ENCODE measurements at places on chromosomes 16 and 17. TPM values are rescaled to one million over a fixed set of nuclear protein-coding genes. Genes with fewer than 3 reads are reported as not detected.

DNA sequence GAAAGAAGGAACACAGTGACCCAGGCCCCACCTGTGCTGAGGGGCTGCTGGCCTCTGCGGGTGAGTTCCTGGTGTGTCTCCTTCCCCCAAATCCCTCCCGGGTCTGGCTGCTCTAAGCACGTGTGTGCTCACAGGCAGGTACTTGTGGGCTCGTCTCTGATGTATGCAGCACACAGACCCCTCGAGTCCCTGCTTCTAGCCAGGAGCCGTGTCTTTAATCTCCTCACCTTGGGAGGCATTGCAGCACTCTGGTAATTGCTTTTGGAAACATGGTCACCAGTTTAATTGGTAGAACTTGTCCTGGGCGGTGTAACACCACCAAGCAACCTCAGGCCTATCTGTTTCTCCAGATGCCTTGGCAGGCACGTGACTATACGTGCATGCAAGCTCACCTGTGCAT lies 8.8 kb upstream of the RPL38 start:
- no peak for DNase-seq

DNA sequence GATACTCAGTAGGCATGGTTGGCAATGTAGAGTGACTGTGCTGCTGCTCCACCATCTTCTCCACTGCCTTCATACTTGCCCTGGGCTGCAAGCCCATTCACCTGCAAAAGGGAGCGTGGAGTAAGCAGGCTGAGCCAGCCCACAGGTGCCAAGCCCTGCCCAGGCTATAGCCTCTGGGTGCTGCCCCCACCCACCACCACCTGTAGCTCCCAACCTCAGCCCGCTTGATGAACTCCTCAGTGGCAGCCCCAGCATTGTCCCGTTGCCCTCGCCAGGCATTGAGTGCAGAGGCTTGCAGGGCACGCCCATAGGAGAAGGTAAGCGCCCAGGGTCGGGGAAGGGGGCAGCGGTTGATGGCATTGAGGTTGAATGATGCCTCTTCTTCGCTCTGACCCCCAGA lies 2.2 kb upstream of the PIGS start:
- no peak for DNase-seq

NPTX1 gene
- total RNA-seq, result 3.5 TPM

DNA sequence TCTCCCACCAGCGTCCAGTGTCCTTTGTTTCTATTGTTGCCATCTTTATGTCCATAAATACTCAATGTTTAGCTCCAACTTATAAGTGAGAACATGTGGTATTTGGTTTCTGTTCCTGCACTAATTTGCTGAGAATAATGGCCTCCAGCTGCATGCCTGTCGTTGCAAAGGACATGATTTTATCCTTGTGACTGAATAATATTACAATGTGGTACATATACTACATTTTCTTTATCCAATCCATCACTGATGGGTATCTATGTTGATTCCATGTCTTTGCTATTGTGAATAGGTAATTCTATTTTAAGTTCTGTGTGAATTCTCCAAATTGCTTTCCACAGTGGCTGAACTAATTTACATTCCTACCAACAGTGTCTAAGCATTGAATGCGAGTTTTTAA lies 578.6 kb upstream of the CA10 start:
- no peak for DNase-seq

ZNF771 gene
- total RNA-seq, result 9.4 TPM

TERB1 gene
- not detected for total RNA-seq

SPNS2 gene
- total RNA-seq, result 47.0 TPM

DNA sequence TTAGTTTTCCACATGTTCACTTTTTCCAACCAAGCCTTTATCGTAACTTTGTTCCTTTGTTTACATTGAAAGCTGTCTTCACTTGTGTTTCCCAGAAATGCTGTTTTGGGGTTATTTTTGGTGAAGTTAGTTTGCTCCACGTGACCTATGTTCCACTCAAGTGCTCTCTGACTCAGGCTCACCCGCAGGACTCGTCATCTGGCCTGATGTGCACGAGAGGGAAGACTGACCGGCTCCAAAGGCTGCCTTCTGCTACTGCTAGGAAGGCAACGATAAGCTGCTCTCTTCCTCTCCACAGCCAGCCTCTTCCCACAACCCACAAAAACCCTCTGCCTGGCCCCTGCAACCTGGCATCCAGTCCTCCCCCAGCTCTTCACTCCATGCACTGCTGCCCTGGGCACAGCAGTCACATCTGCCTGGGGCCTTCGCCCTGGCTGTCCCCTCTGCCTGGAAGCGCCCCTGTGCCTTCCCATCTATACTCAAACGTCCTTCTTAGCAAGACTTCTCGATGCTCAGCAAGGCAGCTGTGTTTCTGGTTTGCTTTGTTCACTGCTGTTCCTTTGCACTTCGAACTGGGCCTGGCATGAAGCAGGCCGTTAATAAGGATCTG lies 28.0 kb downstream of the ZCCHC14 start:
- peak; percentile 90 for DNase-seq

CD300E gene
- 0.24 TPM for total RNA-seq

SLX4 gene
- 5.3 TPM for total RNA-seq

TEX14 gene
- 0.15 TPM for total RNA-seq

MMP28 gene
- 76.4 TPM for total RNA-seq

DNA sequence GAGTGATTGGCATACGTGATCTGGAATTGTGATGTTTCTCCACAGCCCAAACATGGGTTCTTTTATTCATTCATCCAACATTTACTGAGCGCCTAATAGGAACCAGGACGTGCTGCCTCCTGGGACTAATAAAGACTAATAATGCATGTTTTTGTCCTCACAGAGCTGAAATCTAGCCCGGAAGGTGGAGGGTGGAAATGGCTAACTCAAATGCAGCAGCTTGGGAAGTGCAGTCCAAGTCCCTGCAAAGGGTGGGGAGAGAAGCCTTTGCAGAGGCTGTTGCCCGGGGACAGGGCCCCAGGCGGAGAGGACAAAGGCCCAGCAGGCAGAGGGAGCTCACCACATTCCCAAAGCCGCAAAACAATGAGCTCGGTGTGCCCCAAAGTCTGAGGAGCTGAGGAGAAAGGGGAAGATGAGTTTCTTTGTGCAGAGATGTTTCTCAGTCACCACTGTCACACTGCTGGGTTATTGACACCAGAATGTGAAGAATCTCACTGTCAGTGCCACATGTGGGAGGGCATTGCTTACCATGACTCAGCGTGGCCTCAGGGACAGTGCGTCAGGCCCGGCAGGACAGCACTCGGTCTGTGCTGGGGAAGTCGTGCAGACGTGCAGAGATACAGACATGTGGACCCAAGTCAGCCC lies 118.2 kb upstream of the CHMP6 start:
- DNase-seq, result peak; percentile 59

All from suprapubic skin (tissue), 4 donors.